RWPE1 (cell line): ENCODE measurements at places on chromosomes 4 and X.
A peak's percentile ranks its signal among the peaks of the same experiment; 100 is the strongest.

GRCh38 chrX:41473936-41474725, 27.0 kb downstream of the NYX start:
- DNase-seq = no peak

GRCh38 chr4:118289794-118290193, 63.0 kb downstream of the PRSS12 start:
- no peak for DNase-seq

- DNase-seq = peak; percentile 77
Measured at GRCh38 chrX:45824471-45824870, 623.8 kb upstream of the DIPK2B start.

DNA sequence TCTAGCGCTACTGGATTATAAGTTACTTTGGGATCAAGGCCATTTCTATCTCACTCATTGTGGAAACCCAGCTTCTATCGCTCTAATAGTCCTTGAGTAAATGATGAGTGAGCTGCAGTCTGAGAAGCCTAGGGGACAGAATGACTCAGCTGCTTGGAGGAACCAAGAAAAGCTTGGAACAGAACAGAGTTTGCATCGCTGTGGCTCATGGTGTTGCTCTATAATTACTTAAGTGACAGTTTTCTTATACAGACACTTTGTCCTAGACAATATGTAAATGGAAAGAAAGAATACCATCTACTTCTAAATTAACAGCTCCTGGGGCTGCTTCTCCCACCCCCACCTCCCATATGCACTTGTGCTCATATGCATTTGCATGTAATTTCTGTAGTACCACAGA, 156.9 kb downstream of the SLIT2 start:
- no peak for DNase-seq

- DNase-seq = no peak
Measured at GRCh38 chr4:7166981-7167700, 25.2 kb upstream of the SORCS2 start.

- no peak for DNase-seq
Measured at GRCh38 chrX:21412029-21412428, 37.8 kb downstream of the CNKSR2 start.

GRCh38 chrX:49139713-49140112, 16.2 kb upstream of the GPKOW start:
- no peak for DNase-seq

GRCh38 chr4:11720292-11720691, 291.6 kb upstream of the HS3ST1 start:
- DNase-seq = peak; percentile 50

DNA sequence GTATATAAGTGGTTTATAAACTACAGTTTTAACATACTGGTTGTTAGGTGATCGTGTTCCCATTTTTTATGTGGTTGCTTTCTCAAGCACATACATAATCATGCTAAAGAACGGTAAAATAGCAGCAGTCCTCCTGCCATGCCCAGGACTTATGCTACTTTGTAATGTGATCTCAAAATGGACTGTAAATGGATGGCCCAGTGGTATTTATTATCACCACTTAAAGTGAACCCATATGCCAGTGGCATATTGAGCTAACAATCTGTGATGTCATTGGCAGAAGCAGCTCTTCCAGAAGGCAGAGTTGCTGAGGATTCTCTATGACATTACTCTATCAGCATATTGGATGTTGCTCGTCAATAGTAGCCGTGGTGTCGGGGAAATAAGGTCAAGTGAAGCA, 28.6 kb downstream of the ANK2 start:
- no peak for DNase-seq

DNA sequence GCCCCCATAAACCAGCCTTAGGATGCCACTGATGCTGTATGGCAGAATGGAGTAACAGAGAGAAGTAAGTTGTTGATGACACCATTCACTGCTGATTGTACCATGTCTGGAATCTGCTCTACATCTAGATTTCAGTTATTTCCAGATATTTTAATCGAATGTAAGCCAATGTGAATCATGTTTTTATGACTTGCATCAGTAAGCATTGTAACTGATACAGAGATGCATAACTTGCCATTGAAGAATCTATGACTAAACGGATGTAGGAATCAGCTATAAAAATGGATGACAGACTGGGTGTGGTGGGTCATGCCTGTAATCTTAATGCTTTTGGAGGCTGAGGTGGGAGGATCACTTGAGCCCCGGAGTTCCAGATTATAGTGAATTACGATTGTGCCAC, 161.0 kb upstream of the GATB start:
- peak; percentile 30 for DNase-seq

DNA sequence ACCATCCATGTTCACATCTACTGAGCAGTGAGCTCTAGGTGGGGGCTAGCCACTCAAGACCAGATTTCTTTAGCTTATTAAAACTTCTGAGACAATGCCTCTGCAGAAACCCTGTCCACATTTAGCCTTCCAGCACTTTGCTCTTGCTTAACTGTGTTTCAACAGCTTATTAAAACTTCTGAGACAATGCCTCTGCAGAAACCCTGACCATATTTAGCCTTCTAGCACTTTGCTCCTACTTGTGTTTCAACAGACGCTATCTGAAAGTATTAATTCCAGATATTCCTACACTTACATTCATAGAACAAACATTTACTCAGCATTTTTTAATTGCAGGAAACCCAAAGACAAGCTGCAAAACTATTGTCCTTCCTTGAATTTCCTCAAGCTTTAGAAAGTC, 91.9 kb downstream of the SEL1L3 start:
- no peak for DNase-seq

- DNase-seq = no peak
Measured at GRCh38 chrX:18961686-18962085, 22.2 kb downstream of the PHKA2 start.

DNA sequence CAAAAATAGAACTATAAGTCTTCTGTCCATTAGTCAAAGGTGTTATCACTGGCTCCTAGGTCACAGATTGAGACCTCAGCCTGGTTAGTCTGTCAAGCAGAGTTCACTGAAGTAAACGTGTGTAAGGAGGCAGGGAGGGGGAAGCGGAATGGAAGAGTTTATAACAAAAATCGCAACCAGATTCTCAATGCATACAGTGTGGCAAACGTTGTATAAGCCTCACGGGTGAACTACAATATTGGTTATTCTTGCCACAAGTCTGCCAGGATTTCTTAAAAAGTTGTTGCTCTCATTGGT, 114.8 kb downstream of the AMELX start:
- no peak for DNase-seq
